ENCODE measurements at places on chromosomes 3 and 15. TPM values are rescaled to one million over a fixed set of nuclear protein-coding genes. Genes with fewer than 3 reads are reported as not detected.

NPTN gene
- 82.1 TPM for total RNA-seq

VILL gene
- 7.2 TPM for total RNA-seq

RFX7 gene
- 9.2 TPM for total RNA-seq

CCR1 gene
- total RNA-seq: not detected

GHRL gene
- not detected for total RNA-seq

ARRDC4 gene
- total RNA-seq: 9.8 TPM

EFCC1 gene
- 0.06 TPM for total RNA-seq

REC114 gene
- not detected for total RNA-seq

NUDT16 gene
- 19.7 TPM for total RNA-seq

GOLGA8N gene
- total RNA-seq: 3.6 TPM

SH2D7 gene
- total RNA-seq: not detected

KNG1 gene
- not detected for total RNA-seq

HRG gene
- not detected for total RNA-seq

DOCK3 gene
- total RNA-seq: 0.05 TPM

HEG1 gene
- total RNA-seq: 149 TPM

EIF1B gene
- total RNA-seq: 19.8 TPM

DNAH12 gene
- total RNA-seq: 0.20 TPM

AMT gene
- total RNA-seq: 0.39 TPM

IGSF10 gene
- total RNA-seq: 11.6 TPM

CAMK2N2 gene
- total RNA-seq: not detected

LRRC28 gene
- 28.3 TPM for total RNA-seq

GNAT1 gene
- not detected for total RNA-seq

CCNB2 gene
- total RNA-seq: 6.1 TPM

NR2E3 gene
- total RNA-seq: not detected

CCDC54 gene
- not detected for total RNA-seq

CLASP2 gene
- total RNA-seq: 13.5 TPM

HRH1 gene
- total RNA-seq: 13.8 TPM

LRRC31 gene
- total RNA-seq: not detected

GRAMD2A gene
- total RNA-seq: 0.05 TPM

POPDC2 gene
- 3.8 TPM for total RNA-seq

LRRIQ4 gene
- total RNA-seq: not detected

CASR gene
- not detected for total RNA-seq

COL6A6 gene
- 0.50 TPM for total RNA-seq

SMCO1 gene
- total RNA-seq: not detected

C3orf80 gene
- 0.10 TPM for total RNA-seq

GADL1 gene
- not detected for total RNA-seq

SEMA5B gene
- not detected for total RNA-seq

ISLR gene
- 259 TPM for total RNA-seq

MEGF11 gene
- total RNA-seq: not detected

GCSAM gene
- not detected for total RNA-seq

CHDH gene
- 0.62 TPM for total RNA-seq

CPA3 gene
- not detected for total RNA-seq

GPR62 gene
- total RNA-seq: not detected

Data from cardiac ventricle fibroblast (primary cell).